H1 (cell line): ENCODE measurements at places on chromosomes 1 and 21. TPM values are rescaled to one million over a fixed set of nuclear protein-coding genes. Genes with fewer than 3 reads are reported as not detected.

The NPL gene
- total RNA-seq: 2.3 and 4.4 TPM in 2 replicates

DNA sequence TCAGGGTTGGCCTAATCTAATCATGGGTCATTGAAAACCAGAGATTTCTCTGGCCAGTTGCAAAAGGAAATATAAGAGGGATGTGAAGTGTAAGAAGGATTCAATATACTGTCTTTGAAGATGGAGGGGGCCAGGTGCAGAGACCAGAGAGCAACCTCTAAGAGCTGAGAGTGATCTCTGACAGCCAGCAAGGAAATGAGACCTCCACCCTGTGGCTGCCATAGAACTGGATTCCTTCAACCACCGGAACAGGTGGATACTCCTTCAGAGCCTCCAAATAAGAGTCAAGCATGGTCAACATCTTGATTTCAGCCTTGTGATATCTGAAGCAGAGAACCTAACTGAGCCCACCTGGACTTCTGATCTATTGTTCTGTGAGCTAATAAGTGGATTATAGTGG lies 128.4 kb downstream of the CYYR1 start:
- DNase-seq: no peak

DNA sequence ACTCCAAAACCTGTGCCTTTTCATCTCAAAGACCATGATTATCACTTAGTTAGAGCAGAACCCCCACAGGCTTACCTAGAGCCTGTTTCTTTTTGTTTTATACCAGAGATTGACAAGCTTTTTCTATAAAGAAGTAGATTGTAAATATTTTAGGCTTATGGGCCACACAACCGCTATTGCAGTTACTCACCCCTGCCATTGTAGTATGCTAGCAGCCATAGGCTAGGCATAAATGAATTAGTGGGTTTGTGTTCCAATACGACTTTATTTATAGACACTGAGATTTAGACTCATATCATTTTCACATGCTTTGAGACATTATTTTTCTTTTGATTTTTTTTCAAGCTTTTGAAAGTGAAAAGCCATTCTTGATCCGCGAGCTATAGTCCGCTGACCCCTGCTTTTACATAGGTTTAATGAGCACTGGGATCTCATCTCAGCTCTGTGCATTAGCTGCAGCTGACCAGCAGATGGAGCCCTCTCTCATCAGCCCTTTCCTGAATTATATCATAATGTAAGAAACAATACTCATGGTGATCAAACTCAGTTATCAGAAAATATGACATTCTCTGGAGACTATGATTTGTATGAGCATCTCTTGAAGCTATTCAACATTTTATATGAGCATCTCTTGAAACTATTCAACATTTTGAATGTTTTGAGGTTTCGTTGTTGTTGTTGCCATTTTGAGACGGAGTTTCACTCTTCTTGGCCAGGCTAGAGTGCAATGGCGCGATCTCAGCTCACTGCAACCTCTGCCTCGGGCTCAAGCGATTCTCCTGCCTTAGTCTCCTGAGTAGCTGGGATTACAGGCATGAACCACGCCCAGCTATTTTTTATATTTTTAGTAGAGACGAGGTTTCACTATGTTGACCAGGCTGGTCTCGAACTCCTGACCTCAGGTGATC lies 111.9 kb upstream of the L1TD1 start:
- no peak for DNase-seq

The CXADR gene
- 142 and 145 TPM in 2 replicates for total RNA-seq

- no peak for DNase-seq
These were observed 13.2 kb upstream of the HMGCL start for GRCh38 chr1:23838401-23838866.

DNA sequence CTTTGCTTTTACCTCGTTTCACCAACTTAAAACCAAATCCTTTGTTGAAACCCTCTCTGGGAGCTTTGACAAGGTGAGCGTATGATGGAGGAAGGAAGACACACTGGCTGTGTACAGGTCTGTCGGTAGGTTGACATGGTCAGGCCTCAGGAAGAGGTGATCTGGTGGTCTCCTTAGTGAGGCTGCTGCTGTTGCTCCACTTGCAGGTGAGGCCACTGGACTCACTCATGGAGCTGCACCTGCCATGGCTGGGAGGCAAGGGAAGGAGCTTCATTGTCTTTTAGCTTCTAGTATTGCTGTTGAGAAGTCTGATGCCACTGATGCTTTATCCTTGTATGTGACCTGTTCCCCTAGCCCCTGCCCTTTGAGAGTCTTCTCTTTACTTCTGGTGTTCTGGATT lies 35.7 kb downstream of the TENT5C start:
- DNase-seq: no peak

DNA sequence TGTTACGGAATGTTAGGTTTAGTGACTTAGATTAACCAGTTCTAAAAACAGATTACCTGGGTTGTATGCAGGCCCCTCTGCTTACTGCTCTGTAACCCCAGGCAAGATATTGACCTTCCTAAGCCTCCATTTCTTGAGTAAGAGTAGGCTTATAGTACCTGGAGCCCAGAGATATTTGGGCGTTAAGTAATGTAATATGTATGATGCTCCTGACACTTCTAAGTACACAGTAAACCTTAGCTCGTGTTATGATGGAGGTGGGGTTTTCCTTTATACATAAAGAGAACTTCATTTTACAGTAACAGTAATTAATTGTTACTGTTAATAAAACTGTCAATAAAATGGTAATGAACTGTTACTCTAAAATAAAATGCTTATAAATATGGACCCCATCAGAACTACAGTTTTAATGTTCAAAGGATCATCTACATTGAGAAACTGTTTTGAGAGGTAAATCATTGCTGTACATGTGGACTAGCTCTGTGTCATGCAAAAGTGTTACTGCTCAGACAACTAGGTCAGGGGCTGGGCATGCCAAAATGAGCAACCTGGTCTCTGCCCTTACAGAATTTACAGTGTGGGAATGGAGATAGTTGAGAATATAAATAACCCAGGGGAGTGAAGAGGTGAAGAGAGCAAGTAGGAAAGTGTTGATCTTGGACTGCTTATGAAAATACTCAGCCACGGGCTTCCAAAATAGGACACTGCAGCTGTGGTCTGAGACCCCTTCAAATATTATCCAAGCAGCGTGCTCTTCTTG lies 26.6 kb downstream of the LRRC8C start:
- DNase-seq: no peak

DNA sequence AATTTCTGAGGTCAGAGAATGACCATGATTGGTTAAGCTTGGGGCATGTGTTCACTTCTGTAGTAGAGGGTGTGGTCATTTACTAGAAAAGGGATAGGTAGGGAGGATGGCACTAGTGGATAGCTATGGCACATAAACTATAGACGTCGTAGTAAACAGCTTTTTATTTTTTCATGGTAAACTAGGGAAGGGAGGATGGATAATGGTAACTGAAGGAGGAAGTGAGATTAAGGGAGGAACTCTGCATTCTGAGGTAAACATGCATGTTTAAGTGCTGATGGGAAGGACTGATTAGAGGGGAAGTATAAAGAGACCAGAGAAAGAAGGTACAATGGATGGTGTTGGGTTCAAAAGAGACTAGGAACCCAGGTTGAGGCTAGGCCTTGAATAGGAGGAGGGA lies 26.9 kb downstream of the PTGS2 start:
- DNase-seq: no peak

The UCK2 gene
- 102 and 103 TPM in 2 replicates for total RNA-seq

DNA sequence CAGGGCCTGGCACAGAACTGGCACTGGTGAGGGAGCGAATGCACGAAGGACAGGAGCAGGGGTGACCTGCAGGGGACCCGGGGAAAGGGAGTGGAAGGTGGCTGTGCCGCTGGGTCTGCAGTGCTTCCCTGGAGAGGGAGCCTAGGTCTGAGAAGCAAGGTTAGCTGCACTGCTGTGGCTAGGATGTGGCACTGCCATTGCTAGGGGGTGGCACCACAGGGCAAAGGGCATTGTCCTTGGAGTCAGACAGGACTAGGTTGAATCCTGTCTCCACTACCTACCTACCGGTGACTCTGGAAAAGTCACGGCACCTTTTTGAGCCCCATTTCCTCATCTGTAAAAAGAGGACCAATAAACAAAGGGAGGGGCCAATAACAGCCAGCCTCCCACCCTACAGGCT lies 28.3 kb downstream of the SLC1A7 start:
- DNase-seq: no peak

DNA sequence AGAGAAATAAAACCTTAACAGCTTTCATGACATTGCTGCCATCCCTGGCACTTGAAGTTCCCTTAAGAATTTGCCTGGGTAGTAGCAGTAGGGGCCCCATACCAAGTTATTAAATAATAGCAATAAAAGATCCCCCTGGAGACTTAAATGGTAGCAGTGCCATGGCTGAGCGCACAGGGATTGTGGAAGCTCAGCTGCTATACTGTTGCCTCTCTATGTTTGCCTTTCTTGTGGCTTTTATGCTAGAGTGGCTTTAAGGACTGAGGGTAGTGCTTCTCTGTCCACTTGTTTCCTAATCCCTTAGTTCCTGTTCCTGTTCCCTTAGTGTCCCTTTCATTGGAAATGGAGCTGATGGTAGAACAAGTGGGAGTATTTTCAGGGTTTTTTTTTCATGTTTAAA lies 42.1 kb downstream of the NCF2 start:
- no peak for DNase-seq

- DNase-seq: peak; percentile 39
These were observed 72.2 kb downstream of the CD46 start for GRCh38 chr1:207823880-207824566.

DNA sequence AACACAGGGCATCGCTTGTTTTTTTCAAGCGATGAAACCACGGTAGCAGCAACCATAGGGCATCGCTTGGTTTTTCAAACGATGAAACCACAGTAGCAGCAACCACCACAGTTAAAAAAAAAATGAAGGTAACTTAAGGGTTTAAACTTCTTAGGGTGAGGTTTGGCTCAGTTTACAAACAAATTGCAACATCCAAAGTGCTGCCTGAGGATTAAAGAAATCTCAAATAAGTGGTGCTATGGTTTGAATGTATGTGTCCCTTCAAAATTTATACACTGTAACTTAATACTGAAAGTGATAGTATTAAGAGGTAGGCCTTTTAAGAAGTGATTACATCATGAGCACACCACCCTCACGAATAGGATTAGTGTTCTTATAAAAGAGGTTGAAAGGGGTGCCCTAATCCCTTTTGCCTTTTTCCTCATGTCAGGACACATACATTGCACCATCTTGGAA lies 6.4 kb upstream of the GBP5 start:
- no peak for DNase-seq

DNA sequence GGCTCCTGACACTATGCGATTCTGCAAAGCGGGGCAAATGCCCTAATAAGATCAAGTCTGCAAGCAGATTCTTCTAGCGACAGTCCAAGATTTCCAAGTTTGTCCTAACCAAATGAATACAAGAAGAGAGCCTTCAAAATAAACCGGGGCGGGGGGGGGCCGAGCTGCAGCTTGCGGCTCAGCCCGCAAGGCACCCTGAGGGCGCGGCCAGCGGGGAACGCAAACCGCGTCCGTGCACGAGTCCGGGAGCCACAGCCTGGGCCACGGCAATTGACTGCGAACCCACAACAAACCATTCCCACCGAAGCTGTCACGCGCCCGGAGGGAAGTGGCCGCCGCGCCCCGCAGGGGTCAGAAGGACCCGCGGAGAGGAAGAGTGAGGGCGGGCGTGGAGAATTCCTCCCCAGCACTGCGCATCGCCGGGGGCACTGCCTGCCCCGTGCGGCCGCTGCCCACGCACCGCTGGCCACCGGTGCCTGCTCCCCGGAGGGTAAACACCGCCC lies 687 bp downstream of the TGFBR3 start:
- no peak for DNase-seq

DNA sequence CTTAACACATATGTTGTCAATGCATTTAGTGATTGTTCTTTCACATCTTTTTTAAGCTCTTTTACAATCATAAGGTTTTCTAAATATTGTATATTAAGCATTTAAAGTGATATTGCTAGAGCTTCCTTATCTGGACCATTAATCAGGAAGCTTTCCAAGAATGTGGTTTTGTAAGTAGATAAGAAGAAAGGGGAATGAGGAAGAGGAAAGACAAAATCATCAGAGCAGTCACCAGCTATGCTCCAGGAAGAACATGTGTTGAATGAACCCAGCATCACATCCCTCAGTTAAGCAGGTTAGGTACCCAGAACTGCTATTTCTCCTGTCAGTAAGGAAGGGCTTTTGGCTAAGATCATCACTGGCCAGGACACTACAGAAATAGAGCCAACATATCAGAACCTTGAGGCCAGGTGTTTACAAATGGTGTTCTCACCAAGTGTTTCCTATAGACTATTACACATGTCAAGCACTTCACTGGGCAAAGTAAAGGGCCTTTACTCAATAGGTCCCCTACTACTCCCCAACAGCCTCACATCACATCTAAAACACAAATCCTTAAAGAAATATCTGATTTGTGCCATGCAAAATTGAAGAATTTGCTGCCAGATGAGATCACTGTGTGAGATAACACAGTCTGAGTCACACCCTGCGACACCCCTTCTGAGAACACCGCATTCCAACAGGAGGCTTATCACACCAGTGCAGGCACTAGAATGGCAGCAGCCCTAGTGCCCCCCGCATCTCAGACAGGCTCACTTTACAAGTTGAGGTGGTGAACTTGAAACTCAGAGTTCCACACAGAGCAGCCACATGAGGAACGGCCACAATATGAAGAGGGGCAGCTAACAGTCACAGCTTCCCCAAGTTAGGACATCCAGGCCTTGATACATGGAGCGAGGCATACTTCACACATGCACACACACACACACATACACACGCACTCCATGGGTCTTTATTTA lies 1.8 kb upstream of the SPRR2A start:
- DNase-seq: no peak

The NCF2 gene
- total RNA-seq: not detected in 2 replicates

GRCh38 chr1:47643306-47644211 lies 205.7 kb downstream of the FOXD2 start:
- DNase-seq: no peak

The PPIAL4G gene
- total RNA-seq: not detected in 2 replicates
